HuH-7 (cell line): ENCODE measurements at places on chromosomes 3 and 15.
A peak's percentile ranks its signal among the peaks of the same experiment; 100 is the strongest.

DNA sequence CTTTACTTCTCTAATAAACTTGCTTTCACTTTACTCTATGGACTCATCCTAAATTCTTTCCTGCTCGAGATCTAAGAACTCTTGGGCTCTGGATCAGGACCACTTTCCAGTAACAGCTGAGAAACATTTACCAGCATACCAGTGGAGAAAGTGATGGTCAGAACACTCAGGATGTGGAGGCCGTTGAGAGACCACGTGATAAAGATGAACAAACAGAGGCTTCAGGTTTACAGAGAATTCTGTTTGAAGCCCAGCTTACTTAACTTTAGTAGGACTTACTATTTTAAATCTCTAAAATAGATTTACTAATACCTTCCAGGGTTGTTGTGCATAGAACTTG lies 57.0 kb downstream of the FRMD4B start:
- DNase-seq, result no peak

GRCh38 chr3:61936344-61936937 lies 375.1 kb downstream of the PTPRG start:
- DNase-seq, result peak; percentile 4

DNA sequence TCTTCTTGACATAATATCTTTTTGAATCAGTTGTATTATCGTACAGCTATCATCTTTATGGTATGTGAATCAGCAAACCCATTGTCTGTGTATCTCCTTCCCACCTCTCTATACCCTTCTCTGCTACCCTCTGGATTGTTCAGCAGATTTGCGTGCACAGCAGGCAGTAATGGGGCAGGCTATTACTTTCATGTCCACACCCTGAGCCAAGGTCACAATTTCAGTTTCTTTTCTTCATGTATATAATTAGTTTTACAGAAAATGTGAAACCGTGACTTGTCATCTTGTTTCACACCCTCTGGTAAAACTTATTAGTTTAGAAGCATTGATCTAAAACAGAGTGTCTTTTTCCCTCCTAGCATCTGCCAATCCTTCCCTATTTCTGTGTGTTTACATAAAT lies 770.4 kb upstream of the SEMA6D start:
- DNase-seq, result no peak

DNA sequence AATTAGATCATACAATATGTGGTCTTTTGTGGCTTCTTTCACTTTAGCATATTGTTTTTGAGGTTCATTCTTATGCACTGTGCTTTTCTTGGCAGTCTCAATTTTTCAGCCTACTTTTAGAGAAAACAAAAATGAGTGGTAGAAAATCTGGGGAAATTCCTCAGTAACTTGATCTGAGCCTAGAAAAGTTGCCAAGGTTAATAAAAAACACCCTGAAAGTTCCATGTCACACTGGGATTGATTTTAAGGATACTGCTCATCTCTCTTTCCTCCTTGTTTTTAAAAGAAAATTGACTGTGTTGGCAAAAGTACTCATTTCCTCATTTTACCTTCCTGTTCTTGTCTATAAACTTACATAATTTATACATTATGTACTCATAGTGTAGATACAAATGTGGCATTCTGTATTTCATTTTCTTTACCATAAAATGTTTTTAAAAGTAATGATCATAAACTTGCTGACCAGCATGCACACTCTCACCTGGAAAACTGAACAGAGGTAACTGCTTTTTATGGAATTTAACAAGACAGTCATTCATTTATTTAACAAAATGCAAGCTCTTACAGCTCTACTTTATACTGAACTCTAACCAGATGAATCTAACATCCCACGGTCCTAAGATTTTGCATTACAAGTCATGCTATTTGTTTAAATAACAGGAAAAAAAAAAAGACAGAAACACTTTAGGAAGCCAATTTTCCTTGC lies 28.6 kb upstream of the SH3BP5 start:
- no peak for DNase-seq

- DNase-seq, result no peak
Observed at GRCh38 chr15:73578026-73578425, 55.2 kb downstream of the NPTN start.

GRCh38 chr3:101544161-101544850 lies 17.4 kb upstream of the TRMT10C start:
- no peak for DNase-seq

DNA sequence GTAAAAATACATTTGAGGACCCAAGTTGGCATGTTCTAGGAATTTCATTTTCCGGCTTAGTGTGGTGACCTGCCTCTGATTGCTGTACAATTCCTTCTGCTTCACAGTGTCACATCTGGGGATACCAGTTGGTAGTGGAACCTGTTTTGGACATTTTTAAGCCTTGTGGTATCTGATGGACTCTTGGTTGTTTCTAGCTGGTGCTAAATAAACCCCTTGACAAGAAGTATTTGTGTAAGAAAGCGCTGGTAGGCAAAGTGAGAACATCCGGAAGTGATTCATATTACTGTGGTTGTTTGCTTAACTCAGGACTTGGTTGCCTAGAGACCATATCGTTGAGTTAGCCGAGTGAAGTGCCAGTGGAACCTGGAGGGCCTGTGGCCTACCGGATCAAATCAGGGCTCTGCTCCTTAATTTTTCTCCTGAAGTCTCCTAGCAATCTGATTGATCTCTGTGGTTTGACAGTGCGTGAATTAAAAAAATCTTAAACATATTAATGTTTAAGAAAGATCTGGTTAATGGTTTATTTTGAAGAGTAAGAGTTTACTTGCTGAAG lies 12.8 kb downstream of the IQGAP1 start:
- peak; percentile 75 for DNase-seq

DNA sequence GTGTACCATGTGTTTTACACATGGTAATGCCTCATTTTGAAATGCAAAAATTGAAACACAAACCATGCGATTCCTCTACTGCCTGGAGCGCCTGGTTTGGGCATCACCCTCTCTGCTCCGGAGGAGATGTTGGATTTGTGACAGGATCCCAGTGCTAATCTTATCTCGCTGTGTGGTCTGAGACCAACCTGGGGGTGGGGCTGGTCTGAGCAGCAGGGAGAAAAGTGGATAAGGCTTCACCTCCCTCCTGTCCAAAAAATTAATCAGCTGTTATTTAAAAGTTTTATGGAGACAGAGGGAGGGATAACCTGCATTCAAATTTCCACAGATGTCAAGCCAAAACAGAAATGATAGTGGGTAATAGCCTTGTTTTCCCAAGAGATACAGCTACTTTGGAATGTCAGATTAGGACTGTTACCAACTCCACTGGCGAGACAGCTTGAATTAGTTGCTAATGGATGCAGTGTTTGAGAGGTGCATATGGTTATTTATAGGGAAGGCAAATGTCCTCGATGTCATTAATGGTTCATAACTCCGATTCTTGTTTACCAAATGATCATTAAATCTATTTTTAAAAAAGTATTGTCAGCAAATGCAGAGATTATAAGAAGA lies 54.0 kb upstream of the SKOR1 start:
- DNase-seq, result no peak

DNA sequence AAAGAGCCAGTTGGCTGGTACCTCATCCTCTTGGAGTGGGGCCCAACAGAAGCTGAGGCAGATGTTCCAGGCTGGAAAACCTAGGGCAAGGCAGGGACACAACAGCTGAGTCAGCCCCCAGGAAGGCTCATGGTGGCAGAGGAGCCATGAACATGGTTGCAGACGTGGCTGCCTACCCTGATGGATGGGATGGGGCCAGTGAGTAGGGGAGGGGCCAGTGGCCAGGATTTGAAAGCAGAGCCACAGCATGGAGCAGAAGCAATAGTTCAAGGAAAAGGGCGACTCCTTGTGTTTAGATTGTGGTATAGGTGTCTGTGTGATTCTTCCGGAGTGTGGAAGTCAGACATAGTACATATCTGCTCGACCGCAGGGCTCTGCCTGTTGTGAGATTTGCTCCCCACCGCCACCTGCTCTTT lies 24.2 kb downstream of the PXYLP1 start:
- peak; percentile 32 for DNase-seq

DNA sequence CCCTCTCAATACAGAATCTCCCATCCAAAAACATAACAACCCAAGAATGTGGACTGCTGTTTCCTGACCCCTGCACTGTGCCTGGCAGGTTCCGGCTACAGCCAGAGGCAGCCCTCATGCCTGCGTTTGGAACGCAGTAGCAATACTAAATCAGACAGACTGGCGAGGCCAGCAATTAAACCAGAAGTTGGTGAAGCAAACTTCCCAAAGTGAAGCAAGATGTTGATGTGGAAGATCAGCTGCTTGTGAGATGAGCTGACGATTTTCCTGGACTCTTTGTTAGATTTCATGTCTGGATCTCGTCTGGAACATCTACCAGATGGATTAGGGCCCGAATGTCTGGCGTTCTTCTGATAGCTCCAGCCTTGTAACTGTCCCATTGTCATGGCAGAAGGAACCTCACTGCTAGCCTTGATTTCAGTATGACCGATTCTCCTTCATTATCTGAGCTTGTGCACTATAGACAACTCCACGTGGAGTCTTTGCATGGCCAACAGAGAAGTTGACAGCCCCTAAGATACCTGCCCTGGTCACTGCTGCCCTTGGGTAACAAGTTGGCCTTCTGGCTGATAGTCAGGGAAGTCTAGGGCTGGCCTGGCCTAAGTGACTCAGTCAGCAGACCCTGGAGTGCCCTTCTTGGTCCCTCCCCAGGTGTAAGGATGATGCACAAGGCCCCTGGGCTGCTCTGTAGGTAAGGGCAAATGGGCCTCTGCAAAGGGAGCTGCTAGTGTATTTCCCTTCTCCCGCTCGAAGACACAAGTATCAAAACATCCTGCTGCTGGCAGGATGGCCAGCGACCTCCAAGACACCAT lies 126.5 kb downstream of the ADAMTS17 start:
- DNase-seq, result no peak

GRCh38 chr3:36429986-36430485 lies 49.7 kb downstream of the STAC start:
- DNase-seq, result no peak

GRCh38 chr15:57089815-57090495 lies 171.5 kb downstream of the TCF12 start:
- DNase-seq, result no peak

- no peak for DNase-seq
Observed at GRCh38 chr3:71579326-71579934, 4.1 kb downstream of the FOXP1 start.

- no peak for DNase-seq
Observed at GRCh38 chr3:151467069-151467468, 6.2 kb upstream of the IGSF10 start.

DNA sequence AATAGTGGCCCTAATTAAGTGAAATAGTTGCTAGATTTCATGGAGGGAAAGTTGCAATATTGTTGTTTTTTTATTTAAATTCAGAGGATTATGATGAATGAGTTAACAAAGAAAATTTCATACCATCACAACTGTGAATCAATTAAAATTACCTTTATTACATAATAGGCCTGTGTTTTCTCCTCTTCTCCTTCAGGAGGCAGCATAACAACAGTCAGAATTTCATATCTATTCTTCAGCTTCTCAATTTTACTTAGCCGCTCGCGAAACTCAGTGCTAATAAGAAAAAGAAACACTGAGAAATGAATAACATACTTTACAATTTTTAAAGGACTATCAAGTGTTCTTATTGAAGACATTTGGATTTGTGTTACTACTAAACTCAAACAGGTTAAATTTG lies 29.4 kb downstream of the TTC14 start:
- no peak for DNase-seq

DNA sequence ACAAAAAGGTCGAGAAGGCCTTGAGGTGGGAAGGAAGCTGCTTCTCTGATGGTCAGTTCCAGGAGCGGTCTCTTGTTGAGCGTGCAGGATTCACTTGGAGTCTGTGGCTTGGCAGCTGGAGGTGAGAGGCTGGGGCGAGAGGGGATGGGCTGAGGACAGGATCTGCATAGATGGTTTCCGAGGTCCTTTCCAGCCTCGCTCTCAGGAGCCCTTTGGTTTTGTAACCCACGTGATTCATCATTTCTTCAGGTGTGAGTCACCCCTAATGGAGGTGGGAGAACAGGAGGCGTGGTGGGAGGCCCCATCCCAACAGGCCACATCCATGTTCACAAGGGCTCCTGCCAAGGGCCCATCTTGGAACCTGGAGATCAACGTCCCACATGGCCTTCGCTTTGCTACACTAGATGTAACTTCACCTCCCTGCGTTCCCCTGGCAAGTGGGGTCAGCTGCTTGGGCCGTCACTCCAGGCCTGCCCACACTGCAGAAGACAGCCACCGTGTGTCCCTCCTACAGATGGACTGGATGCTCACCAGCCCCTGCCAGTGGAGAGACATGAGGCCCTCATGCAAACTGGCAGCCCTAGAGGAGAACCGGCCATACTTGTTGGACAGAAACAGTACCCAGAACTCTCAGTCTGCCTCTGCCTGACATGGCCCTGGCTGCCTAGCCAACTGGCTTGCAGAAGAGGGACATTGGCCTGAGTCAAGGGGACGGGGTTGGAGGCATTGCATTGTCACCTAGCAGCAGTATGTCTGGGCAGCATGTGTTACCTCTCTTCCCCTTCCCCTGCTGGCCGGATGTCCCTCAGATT lies 1.6 kb upstream of the PCSK6 start:
- no peak for DNase-seq

GRCh38 chr3:137026701-137027100 lies 68.9 kb downstream of the IL20RB start:
- DNase-seq, result no peak

GRCh38 chr3:48467110-48467454 lies 20.5 kb downstream of the ATRIP start:
- DNase-seq, result no peak

DNA sequence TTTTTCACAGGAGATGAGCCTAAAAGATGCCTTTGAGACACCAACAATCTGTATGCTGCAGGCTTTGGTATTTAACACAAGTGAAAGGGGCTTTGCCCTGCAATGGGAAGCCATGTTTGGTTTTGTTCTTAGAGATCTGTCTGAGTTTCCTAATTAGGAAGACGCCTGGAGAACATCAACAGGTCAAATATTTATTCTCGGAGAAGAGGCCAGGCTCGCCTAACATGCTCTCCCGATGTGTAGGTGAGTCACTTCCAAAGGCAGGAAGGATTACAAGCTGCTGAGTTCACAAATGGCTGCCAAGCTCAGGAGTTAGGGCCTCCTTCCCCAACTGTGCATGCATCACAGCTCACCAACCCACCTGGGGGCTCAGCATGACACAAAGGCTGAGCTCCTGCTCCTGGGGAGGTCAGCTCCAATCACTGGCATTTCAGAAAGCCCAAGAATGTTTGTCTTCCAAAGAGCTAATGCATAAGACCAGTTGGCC lies 119.5 kb upstream of the PRICKLE2 start:
- DNase-seq, result no peak

- DNase-seq, result no peak
Observed at GRCh38 chr15:66730168-66731021, 28.4 kb downstream of the SMAD6 start.
